Neural progenitor cell (in vitro differentiated cells): ENCODE measurements at places on chromosomes 3 and 15. TPM values are rescaled to one million over a fixed set of nuclear protein-coding genes. Genes with fewer than 3 reads are reported as not detected.

The GOLGA8G gene
- total RNA-seq, result 0.04 TPM in 1 of 2 replicates, not detected in the other

The MESP2 gene
- 0.19 TPM in 1 of 2 replicates, not detected in the other for total RNA-seq

The DCP1A gene
- 21.6 and 24.1 TPM in 2 replicates for total RNA-seq

The PRICKLE2 gene
- total RNA-seq, result 10.7 and 11.5 TPM in 2 replicates

The PATL2 gene
- total RNA-seq, result 0.68 TPM in 1 of 2 replicates, not detected in the other

The XIRP1 gene
- total RNA-seq, result not detected in 2 replicates

The DPP8 gene
- 25.9 and 39.0 TPM in 2 replicates for total RNA-seq

The GOLGA6B gene
- total RNA-seq, result not detected in 2 replicates

The GMPPB gene
- 10.6 and 18.8 TPM in 2 replicates for total RNA-seq

The DNASE1L3 gene
- not detected in 2 replicates for total RNA-seq

DNA sequence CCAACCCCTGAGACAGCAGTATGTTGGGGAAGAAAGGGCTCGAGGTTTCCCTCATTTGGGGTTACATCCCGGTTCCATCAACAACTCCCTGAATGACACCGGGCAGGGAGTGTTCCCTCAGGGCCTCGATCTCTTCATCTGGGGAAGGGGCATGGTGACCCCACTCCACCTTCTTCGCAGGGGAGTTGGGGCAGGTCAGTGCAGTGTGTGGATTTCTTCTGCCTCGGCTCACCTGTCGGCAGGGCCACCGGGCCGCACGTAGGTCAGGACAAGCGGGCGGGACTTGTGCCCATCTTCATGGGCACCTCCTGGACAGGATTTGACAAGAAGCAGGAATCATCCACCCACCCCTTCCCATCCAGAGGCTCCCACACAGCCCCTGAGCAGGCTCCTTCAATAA lies 17.4 kb downstream of the GRIP2 start:
- no peak for DNase-seq
- H3K4me3 ChIP-seq, result no peak overlapping the region
- H3K36me3 ChIP-seq, result no peaks in the 10 kb centered on the region
- H3K4me1 ChIP-seq, result no peaks in the 10 kb centered on the region
- no peak overlapping the region for H3K27ac ChIP-seq
- no peaks in the 10 kb centered on the region for H3K27me3 ChIP-seq

- H3K4me1 ChIP-seq, result peaks cover 26% of the 10 kb centered on the region
- H3K27ac ChIP-seq, result no peak overlapping the region
- H3K36me3 ChIP-seq, result no peaks in the 10 kb centered on the region
- H3K4me3 ChIP-seq, result no peak overlapping the region
- H3K27me3 ChIP-seq, result no peaks in the 10 kb centered on the region
- DNase-seq, result no peak
Measured at GRCh38 chr15:70200511-70201424, 103.1 kb upstream of the TLE3 start.

DNA sequence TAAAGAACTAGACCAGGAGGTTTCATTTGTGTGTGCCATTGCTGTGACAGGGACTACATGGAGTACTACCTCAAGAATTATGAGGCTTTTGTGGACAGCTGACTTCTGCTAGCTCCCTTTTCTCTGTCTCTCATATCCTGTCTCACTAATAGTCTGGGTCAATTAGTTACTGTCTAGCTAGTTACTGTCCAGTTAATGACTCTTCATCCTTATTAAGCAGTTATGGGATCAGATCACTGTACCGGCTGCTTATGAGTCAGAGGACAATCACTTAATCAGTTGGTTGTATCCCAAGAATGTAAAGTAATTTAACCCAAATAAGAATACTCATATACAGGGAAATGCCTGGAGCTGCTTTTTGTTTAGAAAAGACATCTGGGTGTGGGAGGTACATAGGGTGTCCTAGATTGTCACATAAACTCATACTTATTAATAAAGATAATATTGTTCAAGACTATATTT lies 158.0 kb downstream of the CDIN1 start:
- H3K36me3 ChIP-seq, result no peaks in the 10 kb centered on the region
- no peak for DNase-seq
- no peaks in the 10 kb centered on the region for H3K27me3 ChIP-seq

DNA sequence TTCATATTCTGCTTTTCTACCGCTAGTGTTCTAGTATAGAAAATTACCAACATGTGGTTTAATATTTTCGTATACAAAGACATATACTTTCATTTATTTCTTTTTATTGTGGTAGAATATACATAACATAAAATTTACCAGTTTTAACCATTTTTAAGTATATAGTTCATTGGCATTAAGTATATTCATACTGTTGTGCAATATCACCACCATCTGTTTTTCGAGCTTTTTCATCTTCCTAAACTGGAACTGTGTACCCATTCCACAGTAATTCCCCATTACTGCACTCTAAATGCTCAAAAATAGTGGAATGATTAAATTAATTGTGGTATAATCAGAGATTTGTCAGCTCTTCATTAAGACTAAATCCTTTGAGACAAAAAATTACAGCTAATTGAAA lies 62.9 kb downstream of the ECT2 start:
- H3K27me3 ChIP-seq, result no peaks in the 10 kb centered on the region
- peaks cover 13% of the 10 kb centered on the region for H3K36me3 ChIP-seq
- DNase-seq, result no peak
- no peaks in the 10 kb centered on the region for H3K4me1 ChIP-seq

DNA sequence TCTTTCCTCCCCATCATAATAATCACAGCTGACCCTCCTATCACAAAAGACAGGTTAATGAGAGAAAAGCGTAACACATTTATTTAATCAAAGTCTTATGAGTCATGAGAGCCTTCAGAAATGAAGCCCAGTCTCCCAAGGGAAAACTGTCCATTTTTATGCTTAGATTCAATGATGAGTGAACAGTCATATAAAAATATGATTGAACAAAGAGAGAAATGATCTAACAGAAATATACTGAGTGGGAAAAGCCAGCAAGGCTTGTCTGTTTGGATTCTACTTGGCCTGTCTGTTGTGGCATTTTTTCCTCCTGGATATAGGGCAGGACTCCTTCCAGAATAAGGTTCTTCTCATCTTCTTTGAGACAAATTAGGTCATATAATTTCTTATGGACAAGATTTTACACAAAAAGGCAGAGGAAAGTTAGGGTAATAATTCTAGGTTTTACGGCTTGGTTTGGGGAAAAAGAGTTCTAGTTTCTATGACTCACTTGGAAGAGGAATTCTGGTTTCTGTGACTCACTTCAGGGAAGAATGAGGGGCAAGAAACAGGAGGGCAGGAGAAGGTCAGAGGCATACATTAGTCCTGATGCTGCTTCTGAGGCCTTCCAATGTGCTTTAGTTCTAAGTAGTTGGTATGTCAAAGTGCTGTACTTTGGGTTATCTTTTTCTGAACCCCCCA lies 534.2 kb downstream of the ZIC1 start:
- no peaks in the 10 kb centered on the region for H3K36me3 ChIP-seq
- no peaks in the 10 kb centered on the region for H3K27me3 ChIP-seq
- DNase-seq, result no peak
- no peak overlapping the region for H3K4me3 ChIP-seq
- H3K4me1 ChIP-seq, result peaks cover 53% of the 10 kb centered on the region
- no peak overlapping the region for H3K27ac ChIP-seq

DNA sequence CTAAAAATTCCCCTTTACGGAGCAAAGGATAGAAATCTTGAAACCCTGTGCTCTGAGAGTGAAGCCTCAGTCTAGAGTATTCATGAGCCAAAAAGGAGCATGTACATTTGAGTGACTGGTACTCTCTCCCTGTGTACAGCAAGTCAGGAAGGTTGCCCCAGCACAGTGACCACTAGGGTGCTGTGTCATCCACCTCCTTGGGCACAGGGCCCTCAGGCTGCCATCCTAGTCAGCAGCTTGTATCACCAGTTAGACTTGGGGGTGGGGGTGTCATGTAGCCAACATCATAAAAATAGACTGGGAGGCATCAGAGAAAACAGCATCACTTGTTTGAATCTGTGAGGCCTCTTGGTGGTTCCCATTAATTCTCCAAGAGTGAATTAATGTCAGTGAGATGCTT lies 12.0 kb downstream of the NME9 start:
- no peak overlapping the region for H3K27ac ChIP-seq
- peaks cover 10% of the 10 kb centered on the region for H3K4me1 ChIP-seq
- no peak for DNase-seq
- H3K4me3 ChIP-seq, result no peak overlapping the region
- no peaks in the 10 kb centered on the region for H3K27me3 ChIP-seq

GRCh38 chr3:133014325-133014724 lies 23.9 kb upstream of the TMEM108 start:
- no peak overlapping the region for H3K27ac ChIP-seq
- no peaks in the 10 kb centered on the region for H3K4me1 ChIP-seq
- no peak for DNase-seq
- no peaks in the 10 kb centered on the region for H3K27me3 ChIP-seq
- no peak overlapping the region for H3K4me3 ChIP-seq
- H3K36me3 ChIP-seq, result no peaks in the 10 kb centered on the region

DNA sequence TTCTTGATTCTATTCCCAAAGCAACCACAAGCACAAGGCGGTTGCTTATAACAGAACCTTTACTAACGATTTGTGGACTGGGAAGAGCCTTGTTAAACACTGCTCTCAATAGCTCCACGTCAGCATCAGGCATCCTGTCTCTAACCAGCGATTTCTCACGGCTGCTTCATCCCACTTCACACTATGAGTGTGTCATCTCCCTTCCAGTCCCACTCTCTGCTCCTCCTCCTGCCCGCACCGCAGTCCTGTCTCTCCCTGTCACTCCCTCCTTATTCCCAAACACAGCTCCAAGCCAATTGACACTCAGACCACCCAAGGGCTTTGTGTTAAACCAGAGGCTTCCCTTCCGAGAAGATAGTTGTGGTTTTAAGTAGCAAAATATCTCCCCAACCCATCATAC lies 94.8 kb downstream of the ABHD5 start:
- peaks cover 11% of the 10 kb centered on the region for H3K4me1 ChIP-seq
- no peak overlapping the region for H3K27ac ChIP-seq
- H3K36me3 ChIP-seq, result no peaks in the 10 kb centered on the region
- H3K27me3 ChIP-seq, result no peaks in the 10 kb centered on the region
- H3K4me3 ChIP-seq, result no peak overlapping the region

DNA sequence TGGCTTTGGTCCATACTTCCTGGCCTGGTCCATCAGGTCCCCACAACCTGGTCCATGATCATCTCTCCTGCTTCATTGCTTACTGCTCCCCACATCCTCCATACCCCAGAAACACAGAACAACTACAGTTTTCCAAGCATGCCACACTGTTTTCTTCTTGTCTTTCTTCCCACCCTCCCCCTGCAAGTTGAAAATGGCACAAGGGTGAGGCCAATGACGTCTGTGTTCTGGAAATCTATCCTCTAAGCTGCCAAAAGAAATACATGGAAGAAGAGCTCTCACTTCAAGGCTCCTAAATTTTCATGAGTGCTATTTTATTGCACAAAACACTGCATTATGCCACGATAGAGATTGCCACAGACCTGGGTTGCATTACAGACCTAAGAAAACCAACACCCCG lies 404.4 kb downstream of the VPS13C start:
- H3K27ac ChIP-seq, result no peak overlapping the region
- H3K36me3 ChIP-seq, result no peaks in the 10 kb centered on the region
- DNase-seq, result no peak
- H3K27me3 ChIP-seq, result no peaks in the 10 kb centered on the region
- no peak overlapping the region for H3K4me3 ChIP-seq
- H3K4me1 ChIP-seq, result peaks cover 20% of the 10 kb centered on the region

DNA sequence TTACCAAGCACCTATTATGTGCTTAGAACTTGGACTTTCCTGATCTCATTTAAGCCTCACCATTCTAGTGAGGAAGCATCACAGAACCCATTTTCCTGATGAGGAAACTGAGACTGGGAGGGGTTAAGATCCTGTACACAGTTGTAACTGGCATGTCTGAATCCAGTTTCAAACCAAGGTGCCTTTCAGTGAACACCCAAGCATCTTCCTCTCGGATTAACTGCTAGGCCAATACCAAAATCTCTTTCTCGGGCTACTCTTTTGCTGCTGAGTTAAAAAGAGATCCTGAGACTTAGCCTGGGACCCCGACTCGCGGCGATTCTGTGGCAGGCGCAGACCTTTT lies 578 bp upstream of the CEMIP start:
- no peak for DNase-seq
- H3K4me1 ChIP-seq, result peaks cover 9% of the 10 kb centered on the region
- peaks cover 68% of the 10 kb centered on the region for H3K27me3 ChIP-seq
- H3K36me3 ChIP-seq, result no peaks in the 10 kb centered on the region

- peak; percentile 2 for DNase-seq
- no peaks in the 10 kb centered on the region for H3K4me1 ChIP-seq
- H3K27me3 ChIP-seq, result no peaks in the 10 kb centered on the region
- H3K27ac ChIP-seq, result no peak overlapping the region
- no peaks in the 10 kb centered on the region for H3K36me3 ChIP-seq
Measured at GRCh38 chr3:140636406-140637138, 41.3 kb upstream of the TRIM42 start.

GRCh38 chr3:41198526-41198925 lies 779 bp upstream of the CTNNB1 start:
- H3K4me1 ChIP-seq, result peaks cover 44% of the 10 kb centered on the region
- H3K27ac ChIP-seq, result no peak overlapping the region
- H3K4me3 ChIP-seq, result peak overlapping the region; percentile 100
- DNase-seq, result peak; percentile 62
